GM23248 (cell line): ENCODE measurements at places on chromosomes 5 and 9.

DNA sequence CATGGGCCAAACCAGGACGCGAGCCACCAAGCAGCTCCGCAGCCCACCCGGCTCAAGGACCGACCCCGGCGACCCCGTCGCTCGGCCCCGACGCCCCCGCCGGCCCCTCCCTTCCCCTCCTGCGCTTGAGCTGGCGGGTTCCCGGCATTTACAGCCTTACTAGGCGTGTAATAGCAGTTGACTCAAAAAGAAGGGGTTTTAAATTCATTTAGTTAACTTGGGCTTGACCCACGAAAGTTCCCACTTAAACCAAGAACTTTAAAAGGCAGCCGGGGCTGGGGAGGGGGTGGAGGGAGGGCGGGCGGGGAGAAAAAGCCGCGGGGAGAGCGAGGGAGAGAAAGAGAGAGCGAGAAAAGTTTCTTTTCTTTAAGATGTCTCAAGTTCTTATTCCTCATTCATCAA is 636 bp downstream of the PRDM12 start:
- no peak for DNase-seq

- DNase-seq = no peak
These were observed 99.9 kb upstream of the RAD23B start for GRCh38 chr9:107183176-107183575.

DNA sequence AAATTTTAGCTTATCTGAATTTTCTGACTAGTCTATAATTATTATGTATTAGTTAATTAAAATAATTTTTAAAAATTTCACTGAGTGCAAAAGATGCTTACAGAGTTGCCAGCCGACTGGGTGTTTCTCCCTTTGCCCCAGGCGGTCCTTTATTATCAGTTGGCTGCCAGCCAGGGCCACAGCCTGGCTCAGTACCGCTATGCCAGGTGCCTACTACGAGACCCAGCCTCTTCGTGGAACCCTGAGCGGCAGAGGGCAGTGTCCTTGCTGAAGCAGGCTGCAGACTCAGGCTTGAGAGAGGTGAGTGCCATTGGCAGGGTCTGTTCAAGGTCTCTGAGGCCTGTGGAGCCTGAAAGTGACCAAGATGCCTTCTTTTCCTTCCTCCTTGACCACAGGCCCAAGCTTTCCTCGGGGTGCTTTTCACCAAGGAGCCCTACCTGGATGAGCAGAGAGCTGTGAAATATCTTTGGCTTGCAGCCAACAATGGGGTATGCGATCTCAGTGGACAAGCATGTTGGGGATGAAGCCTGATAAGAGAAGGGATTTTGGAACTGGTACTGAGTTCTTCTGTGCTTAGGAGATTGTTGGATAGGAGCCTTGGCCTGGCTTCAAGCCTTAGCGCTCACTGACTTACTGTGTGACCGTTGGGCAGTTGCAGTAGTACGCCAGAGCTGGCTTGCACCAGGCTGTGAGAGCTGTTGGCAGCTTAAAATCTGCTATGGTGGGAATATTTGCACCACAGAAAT is 10.6 kb downstream of the DELE1 start:
- no peak for DNase-seq

- DNase-seq = no peak
These were observed 41.2 kb upstream of the COL5A1 start for GRCh38 chr9:134600371-134600770.

GRCh38 chr9:107863396-107863795 is 373.8 kb upstream of the KLF4 start:
- DNase-seq = no peak

- DNase-seq = no peak
These were observed 431.9 kb downstream of the DMAC1 start for GRCh38 chr9:7367726-7368125.
